CD4-positive, alpha-beta T cell treated with Interleukin-4 for 4 hours (primary cell): ENCODE measurements at places on chromosomes 7 and 10.

DNA sequence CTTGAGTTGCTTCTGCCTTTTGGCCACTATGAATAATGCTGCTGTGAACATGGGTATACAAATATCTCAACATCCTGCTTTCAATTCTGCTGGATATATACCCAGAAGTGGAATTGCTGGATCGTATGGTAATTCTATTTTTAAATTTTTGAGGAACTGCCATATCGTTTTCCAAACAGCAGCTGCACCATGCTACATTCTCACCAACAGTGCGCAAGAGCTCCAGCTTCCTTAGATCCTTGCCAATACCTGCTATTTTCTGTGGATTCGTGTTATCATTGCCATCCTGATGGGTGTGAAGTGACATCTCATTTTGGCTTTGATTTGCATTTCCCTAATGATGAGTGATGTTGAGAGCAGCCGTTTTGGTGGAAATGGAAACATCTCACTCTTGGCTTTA, 26.7 kb downstream of the FRMD4A start:
- no peak for DNase-seq

GRCh38 chr7:71350680-71351079, 218.7 kb downstream of the GALNT17 start:
- no peak for DNase-seq

GRCh38 chr10:24113901-24114300, 95.0 kb upstream of the KIAA1217 start:
- DNase-seq, result no peak

GRCh38 chr10:111098679-111099437, 22.0 kb downstream of the ADRA2A start:
- no peak for DNase-seq

- no peak for DNase-seq
Measured at GRCh38 chr10:72335394-72336258, 19.1 kb downstream of the DNAJB12 start.
